ENCODE measurements at places on chromosomes 13 and 19.

- peak; percentile 54 for DNase-seq
Observed at GRCh38 chr19:37933937-37934358, 26.9 kb downstream of the SIPA1L3 start.

DNA sequence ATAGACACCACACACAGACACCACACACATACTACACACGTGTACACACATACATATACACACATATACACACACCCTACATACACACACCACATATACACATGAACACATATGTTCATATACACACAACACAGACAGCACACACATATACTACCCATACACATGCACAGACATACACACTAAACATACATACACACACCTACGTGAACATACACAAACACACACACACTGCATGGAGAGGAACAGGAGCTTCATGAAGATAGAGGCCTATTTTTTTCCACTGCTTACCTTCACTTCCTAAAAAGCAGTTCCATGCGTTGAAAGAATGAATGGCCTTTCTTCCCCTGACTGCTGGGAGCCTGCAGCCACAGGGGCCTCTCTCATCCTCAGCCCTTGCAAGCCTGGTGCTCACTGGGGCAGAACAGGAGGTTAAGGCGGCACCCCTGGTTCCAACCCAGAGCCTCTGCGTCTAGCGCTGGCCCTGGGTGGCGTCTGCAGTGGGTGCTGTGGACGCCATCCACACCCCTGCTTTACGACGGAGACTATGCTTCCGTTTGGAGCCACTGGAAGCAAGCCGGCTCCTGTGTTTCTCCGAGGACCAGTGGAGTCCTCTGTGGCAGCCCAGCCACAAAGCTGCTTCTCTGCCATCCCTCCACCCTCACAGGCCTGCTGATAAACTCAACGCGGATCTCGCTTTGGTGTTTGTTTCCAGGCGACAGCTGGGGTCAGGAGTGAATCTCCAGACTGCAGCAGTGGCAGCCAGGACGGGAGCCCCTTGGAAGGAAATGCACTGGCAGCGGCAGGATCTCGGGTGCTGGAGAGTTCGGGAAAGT, 1.9 kb upstream of the RASA3 start:
- DNase-seq: no peak

- no peak for DNase-seq
Observed at GRCh38 chr19:28242317-28242927, 970.5 kb downstream of the UQCRFS1 start.

- peak; percentile 44 for DNase-seq
Observed at GRCh38 chr13:97359181-97360057, 74.5 kb upstream of the RAP2A start.

DNA sequence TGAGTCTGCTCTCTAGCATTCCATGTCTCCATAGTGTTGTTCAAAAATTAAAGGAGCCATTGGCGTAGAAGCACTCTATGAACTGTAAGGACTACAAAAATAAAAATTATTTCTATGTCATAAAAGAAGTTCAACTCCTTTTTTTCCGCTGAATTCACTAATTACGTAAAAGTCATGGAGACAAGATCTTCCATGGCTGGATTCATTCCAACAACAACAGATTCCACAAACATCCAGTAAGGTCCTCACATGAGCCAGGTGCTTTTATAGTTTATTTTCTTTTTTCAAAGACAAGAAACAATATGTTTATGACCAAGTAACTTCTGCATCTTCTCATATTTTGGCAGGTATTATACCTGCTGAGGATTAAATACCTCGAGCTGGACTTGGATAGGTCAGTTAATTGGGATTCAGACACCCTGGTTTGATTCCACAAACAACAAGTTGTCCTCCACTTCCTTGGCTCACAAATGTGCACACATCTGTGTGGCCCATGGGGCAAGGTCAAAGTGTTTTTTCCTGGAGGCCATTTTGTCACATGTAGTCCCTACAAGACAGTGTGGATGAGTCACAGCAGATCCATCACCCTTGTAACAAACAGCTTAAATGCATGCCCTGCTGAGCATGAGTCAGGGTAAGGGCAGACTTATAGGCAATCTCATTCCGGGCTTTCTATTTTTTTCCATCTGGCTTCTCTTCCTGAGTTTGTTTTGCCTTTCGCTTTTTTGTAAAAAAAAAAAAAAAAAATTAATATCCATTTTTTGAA, 475.6 kb downstream of the COG6 start:
- DNase-seq: no peak

- DNase-seq: no peak
Observed at GRCh38 chr13:42021851-42022250, 26.6 kb upstream of the DGKH start.
